ENCODE measurements at places on chromosomes 12 and 14.
A peak's percentile ranks its signal among the peaks of the same experiment; 100 is the strongest.

- DNase-seq, result no peak
Measured at GRCh38 chr12:25311506-25311905, 60.8 kb upstream of the KRAS start.

GRCh38 chr12:90621927-90622326 is 333.0 kb downstream of the CCER1 start:
- no peak for DNase-seq

- no peak for DNase-seq
Measured at GRCh38 chr12:89160716-89161123, 191.6 kb downstream of the DUSP6 start.

DNA sequence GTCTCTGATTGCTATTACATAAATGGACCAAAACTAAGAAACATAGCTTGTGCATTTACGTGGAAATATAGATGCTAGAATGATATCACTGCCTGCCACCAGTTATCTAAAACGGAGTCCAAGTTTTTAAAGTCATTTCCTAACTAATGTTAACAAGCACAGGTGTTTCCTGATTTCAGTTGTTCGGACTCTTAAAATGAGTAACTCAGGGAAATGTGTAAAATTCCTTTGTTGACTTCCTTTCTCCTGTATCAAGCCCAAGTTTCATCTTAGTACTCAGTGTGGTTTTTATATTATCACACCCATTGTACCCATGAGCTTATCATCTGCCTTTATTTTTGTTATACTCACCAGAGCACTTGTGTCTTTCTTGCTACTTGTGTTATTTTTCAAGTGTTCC is 13.2 kb upstream of the PRKCH start:
- DNase-seq, result no peak

DNA sequence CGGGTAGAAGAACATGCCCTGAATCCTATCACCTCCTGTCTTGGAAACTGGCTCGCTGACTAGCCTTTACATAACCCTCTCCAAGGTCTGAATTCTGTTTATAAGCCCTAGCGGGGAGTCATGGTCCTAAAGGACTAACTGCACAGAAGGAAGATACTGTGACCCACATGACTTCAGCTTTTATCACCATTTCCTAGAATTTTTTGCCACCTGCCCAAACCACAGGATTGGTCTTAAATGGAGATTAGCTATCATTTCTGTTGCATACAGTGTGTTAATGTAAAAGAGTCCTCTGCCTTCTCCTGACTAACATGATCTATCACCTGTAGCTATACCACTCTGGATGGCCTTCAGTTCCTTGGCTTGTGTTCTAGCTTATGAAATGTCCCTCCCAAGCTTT is 319.2 kb downstream of the DUSP6 start:
- no peak for DNase-seq

GRCh38 chr14:104799244-104800014 is 1.5 kb upstream of the ZBTB42 start:
- no peak for DNase-seq

- DNase-seq, result no peak
Measured at GRCh38 chr14:101351146-101351545, 210.1 kb upstream of the DIO3 start.

DNA sequence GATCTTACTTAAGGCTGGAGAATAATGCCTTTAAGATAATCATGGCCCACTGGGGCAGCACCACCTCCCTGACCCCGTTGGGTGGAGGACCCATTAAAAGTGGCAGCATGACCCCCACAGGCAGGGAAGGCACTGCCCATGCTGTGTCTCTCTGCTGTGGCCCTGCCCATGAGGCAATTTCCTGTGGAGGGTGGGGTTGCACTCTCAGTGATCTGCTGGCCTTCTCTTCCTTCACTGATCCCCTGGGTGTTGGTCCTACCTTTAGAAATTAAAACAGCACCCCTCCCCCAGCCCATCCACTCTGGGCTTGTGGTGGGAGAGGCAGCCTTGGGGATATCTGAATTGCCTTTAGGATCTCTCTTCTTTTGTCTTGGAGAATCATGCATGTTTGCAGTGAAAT is 17.3 kb downstream of the KLRK1 start:
- no peak for DNase-seq

DNA sequence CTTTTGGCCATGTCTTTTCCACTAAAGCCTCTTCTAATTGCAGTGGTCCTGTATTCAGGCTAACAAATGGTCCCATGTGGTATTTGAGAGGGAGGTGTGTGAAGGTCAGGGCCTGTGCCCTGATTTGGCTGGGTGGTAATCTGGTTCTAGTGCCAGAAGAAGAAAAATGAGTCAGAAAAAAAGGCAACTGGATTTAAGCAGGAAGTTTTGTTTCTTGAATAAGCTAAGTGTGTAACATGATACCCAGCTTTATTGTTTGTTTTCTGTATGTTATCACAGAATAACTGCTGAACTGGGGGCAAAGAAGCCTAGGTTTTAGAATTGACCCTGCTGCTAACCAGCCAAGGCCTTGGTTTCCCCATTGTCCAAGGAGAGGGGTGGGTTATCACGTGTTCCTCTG is 134.0 kb downstream of the ANO6 start:
- no peak for DNase-seq

DNA sequence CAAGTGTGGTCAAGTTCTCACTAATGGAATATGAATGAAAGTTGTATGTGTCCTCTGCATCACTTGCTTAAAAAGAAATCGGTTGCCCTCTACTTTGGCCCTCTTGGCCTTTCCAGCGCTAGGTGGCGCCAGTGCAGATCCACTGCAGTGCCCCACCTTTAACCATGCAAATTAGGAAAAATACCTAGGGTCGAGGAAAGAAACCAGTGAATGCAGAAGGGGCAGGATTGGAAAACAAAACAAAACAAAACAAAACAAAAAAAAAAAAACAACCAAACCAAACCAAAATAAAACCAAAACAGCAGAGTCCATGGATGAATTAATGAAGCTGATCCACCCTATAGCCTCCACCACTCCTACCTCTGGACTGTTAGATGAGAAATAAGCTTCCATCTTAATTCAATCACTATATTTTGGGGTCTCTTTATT is 12.9 kb upstream of the NEMF start:
- peak; percentile 72 for DNase-seq

DNA sequence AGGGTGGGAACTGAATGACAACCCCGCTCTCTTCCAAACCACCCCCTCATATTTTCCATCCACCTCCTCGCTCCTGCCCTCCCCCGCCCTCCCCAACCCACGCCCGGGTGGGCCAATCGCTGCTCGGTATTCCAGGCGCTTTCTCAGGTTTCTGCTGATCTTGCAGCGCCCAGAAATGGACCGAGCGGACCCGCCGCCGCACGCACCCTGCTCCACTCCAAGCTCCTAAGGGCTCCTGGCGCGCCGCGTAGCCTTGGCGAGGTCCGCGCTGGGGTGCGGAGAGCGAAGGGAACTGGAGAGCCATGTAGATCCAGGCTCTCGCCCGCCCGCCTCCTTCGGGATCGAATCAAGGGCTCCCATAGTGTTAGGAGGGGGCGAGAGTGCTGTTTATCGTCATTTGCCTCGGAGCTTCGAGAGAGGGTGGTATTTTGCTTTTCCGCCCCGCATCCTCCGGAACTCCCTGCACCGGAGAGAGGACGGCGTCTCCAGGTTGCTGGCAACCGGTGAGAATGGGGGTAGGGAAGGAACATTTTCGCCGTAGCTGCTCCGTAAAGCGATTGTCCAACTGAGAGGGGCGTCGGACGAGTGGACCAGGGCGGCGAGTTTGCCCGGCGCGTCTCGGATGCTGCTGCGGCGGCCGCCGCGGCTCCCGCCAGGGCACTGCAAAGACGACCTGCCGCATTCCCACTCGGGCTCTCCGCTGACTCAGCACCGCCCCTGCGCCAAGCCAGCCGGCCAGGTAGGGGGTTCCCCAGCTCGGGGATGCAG is at the start of gene KCNA1:
KCNA1 (plus strand) TSS at position 172 of the 768 bp plus-strand sequence. CDS start 1,474 bp downstream, outside the sequence.
- peak; percentile 18 for DNase-seq

- DNase-seq, result no peak
Measured at GRCh38 chr12:122841544-122842321, 6.5 kb downstream of the HIP1R start.

DNA sequence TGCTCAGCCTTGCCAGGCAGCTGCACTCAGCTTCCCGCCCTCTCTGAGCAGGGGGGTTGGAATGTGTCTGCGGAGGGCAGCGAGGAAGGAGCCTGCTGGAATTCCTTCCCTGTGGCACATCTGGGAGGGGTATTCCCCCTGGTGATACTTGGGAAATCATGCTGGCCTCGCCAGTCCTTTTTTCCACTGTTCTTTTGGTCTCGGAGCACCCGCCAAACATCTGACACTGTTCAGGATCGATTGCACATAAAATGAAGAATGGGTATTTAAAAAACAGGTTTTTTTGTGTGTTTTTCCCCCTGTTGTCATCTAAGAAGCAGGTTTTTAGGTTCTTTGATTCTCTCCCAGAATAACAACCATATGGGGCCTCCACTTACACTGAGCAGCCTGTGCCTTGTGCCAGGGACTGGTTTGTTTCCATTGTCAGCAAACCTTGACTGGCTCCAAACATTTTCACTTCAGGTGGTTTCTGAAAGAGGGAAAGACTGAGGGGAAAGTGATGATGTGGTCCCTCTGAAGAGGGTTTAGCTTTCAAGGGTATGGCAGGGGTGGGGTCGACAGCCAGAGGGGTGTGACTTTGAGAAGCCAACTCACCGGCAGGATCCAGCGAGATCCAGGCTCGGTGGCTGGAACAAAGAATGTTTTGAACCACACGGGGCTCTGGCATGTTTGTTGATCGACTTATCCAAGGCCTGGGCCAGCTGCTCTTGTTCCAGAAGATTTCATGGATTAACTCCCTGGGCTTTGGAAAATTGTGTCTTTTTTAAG is 215.1 kb downstream of the CACNA1C start:
- no peak for DNase-seq

DNA sequence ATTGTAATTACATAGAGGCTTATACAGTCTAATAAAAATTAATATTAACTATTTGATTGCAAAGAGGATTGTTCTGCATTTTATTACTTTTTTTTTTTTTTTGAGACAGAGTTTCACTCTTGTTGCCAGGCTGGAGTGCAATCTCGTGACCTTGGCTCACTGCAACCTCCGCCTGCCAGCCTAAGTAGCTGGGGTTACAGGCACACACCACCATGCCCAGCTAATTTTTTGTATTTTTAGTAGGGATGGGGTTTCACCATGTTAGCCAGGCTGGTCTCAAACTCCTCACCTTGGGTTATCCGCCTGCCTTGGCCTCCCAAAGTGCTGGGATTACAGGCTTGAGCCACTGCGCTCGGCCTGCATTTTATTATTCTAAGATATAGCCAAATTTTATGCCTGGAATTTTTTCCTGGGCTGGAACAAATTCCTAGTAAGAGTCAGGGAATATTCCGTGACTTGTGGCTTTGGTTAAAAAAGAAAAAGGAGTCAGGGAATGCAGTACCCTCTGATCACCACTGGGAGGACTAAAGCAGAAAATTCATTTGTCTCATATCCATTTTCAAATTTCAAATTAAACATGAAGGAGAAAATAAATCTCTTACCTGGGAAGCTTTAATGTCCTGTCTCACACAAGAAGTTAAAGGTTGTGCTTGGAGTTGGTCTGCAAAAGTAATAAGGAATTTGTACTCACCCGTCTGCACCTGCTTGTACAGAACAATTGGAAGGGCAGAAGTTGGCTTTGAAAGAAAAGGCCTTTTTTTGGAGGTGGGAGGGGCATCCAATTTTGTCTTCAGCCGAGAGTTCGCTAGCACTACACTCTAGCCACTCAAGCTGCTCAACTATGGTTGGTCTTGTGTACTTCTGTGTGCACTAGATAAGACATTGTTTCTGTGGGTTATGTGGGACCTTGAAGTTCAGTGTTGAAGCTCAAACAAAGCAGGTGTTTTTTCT is 8.7 kb downstream of the MARK3 start:
- DNase-seq, result no peak

GRCh38 chr12:42686514-42687172 is 97.1 kb upstream of the PRICKLE1 start:
- DNase-seq, result no peak
